ENCODE measurements at places on chromosomes 3 and 15.

GRCh38 chr3:167110901-167111300 is 269.2 kb downstream of the ZBBX start:
- DNase-seq: peak; percentile 36

- DNase-seq: no peak
Measured at GRCh38 chr3:64143409-64144130, 81.7 kb downstream of the PRICKLE2 start.

GRCh38 chr3:187992609-187993008 is 161.3 kb upstream of the LPP start:
- DNase-seq: no peak

DNA sequence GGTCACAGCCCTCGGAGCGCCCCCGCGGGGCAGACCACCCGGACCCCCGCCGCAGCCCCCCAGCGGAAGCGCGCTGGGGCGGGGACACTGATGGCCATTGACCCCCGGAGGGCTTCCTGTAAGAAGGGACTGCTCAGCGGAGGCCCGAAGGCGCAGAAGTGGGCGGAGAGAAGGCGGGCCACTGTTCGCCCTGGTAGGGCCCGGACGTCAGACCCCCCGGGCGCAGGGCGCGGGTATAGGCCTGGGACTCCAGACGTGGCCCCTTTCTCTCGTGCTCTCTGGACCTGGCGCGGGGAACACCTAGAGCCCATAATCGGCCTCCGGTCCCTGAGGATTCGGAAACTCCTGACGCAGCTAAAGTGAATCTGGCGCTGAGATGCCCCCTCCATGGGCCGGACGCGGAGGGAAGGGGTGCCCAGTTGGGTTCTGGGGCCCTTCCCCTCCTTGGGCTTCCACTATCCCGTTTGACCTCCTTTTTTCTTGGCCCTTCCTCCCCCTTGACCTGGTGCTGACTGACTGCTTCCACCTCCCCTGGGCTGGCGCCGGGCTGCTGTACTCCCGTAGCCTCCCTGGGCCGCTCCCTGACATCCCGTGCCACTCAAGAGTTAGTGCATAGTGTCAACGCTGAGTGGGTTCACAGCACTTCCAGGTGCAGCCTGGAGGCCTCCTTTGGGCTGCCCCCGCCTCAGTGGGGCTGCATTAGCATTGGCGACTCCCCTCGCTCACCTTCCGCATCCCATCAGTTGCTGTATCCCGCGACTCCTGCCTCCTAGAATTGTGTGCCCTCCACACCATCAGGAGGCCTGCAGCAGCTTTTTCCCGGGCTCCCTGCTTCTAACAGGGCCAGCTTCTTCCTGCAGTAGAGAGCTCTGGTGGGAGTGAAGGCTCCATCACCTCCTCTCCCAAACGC is 694 bp downstream of the ABTB1 start:
- DNase-seq: peak; percentile 74

DNA sequence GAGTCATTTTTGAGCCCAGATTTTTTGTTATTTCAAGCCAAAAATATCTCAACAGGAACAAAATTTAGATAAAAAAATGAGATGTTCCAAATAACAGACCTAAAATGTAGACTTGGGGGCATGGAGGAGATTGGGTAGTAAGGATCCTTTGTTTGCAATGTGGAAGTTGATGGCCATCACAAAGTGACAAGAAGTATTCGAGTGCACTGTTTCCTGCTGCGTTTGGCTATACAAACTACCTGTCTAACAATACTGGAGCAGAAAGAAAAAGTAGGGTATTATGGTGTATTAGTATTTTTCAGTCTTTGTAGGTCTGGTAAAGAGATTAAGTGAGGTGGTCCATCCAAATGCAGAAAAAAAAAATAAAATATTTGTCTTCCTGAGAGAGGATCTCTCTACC is 284.2 kb downstream of the C3orf38 start:
- DNase-seq: no peak

DNA sequence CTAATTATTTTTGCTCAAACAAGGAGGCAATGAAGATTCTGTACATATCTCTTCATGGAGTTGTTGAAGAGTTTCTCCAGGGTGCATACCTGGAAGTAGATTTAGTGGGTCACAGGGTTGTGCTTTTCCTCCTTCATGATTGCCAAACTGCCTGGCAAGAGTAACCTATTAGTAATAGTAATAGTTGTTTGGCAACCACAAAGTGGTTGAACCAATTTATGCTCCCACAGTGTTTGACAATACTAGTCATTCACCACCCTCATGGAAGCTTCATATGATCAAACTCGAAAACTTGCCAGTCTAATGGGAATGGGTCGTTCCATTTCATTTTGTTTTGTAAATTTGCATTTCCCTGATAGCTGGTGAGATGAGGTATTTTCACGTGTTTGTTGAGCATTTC is 57.8 kb downstream of the TLE3 start:
- DNase-seq: no peak

- no peak for DNase-seq
Measured at GRCh38 chr3:158847885-158848284, 46.0 kb downstream of the MFSD1 start.

GRCh38 chr3:113590983-113591382 is 58.6 kb downstream of the SIDT1 start:
- DNase-seq: no peak

DNA sequence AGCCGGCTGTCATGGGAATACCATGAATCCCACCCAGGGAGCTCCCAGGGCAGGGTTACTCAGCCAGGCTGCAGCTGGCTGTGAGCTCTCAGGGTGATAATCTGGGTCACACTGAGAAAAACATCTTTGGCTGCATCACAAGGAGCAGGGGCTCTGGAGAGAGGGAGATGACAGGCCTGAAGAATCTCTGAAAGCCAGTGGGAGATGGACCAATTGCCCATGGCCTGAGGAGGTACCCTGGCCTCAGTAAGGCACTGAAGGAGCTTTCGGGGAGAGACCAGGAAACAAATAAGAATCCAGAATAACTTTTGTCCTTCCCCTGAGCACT is 28.2 kb upstream of the GOLGA6C start:
- DNase-seq: peak; percentile 19

- no peak for DNase-seq
Measured at GRCh38 chr15:33913459-33913858, 54.8 kb upstream of the CHRM5 start.

GRCh38 chr3:101913168-101913567 is 63.9 kb downstream of the NFKBIZ start:
- DNase-seq: no peak

DNA sequence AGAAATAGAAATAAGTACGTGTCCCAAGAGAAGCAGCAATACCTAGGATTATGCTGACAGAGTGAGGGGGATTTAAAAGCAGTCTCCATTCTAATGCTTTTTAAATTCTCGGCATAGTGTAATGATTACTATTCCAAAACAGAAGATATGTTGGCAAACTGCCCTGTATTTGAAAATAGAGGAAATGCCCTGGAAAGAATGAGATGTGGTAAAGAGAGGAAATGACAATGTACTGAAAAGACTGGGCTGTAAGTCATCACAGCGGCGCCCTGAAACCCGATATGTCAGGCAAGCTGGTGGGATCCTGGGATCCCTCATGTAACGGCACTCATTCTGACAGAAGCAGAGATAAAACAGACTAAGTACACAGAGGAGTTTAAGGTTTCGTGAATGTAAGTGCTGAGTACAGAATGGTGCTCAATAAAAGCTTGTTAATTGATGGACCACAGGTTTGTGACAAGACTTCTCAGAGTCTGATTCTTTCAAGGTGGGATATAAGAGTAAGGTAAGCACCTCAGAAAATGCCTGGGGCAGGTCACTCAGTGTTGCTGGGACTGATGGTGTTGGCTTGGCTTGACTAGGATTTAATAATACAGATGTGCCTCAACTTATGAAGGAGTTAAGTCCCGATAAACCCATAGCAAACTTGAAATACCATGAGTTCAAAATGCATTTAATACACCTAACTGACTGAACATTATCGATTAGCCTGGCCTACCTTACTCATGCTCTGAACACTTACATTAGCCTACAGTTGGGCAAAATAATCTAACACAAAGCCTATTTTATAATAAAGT is 91.4 kb downstream of the NFKBIZ start:
- DNase-seq: no peak

DNA sequence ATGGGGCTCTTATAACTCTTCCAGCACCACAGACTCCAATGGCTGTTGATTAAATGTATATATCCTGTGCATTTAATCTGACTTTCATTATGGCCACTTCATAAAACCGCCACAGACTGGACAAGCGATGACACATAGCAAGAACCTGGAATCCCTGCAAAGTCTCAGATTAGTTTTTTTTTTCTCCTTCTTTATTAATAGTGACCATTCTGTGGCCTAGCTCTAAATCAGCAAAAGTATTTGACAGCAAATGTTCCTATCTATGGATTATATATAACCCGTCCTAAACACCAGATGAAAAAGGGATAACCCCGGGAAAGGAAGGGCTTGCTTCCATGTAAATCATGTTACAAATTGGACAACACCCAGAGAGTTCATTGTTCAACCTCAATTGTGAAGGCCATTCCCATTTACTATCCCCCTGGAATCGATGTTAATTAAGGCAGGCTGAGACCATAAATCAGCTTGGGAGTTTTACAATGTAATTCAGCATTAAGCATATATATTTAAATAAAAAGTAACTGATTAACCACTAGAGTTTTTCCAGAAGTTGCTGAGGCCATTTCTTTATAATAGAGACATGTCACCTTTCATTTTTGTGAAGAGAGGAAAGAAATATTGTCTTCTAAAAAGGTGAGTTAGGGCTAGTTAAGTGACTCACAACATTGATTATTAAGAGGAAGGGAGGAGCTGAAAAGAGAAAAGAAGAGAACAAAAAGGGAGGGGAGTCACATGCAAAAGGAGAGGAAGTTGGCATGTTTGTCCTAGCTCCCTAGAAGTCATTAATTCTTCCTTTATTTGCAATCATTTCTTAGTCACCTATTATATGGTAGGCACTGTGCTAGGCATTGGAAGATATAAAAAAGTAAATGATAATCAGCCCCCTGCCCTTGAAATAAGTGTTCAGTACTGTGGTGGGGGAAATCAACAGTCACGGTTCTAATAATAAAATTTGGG is 26.2 kb downstream of the ALDH1A2 start:
- no peak for DNase-seq

DNA sequence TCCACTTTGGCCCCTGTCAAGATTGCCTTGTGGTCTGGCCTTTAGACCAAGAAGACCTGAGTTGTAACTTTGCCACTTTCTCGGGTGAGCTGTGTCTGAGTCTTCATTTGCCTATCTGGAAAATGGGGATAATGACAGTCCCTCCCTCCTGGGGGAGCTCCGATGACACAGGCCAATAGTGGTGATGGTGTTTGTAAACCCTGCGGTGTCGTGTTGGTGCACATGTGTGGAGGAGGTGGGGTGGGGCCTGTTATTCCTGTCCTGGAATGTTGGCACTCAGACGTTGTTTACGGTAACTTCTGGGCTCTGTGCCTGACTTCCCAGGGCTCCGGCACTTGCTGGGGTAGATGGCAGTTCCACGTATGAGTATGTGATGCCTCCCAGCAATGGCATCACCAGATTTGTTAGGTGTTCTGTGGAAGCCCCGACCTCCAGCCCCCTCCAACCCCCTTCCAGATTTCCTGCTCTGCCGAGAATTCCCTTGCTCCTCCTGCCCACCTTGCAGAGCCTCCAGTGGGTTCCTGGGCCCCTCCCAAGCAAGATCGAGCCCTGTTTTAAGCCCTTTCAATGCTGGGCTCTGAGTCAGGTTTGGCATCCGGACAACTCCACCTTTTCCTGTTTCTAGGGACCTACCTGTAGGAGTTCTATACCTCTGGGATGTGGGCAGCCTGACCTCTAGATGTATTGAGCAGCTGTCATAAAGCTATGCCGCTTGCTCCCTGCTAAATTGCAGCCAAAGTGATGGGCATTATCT is 31.4 kb downstream of the HRH1 start:
- no peak for DNase-seq

DNA sequence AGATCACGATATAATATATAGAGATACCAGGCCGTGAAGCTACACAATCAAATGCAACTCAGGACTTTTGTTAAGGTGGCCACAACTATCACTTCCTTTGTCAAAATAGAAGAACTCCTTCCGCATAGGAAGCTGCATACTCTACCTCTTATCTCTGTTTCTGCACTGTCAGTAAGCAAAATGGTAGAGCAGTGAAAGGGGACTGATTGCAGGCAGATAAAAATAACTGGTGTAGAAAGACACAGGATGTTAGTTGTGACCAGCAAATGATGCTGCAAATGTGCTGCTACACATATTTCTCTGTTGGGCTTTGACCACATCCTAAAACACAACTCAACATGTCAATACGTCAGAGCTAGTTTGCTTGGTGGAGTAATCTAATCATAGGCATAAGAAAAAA is 16.3 kb upstream of the TRAT1 start:
- no peak for DNase-seq

GRCh38 chr3:122057671-122058070 is 2.5 kb downstream of the CD86 start:
- no peak for DNase-seq

- DNase-seq: no peak
Measured at GRCh38 chr15:93146601-93147000, 57.6 kb upstream of the RGMA start.

- peak; percentile 75 for DNase-seq
Measured at GRCh38 chr3:184314700-184315542, 515 bp downstream of the EIF4G1 start.

DNA sequence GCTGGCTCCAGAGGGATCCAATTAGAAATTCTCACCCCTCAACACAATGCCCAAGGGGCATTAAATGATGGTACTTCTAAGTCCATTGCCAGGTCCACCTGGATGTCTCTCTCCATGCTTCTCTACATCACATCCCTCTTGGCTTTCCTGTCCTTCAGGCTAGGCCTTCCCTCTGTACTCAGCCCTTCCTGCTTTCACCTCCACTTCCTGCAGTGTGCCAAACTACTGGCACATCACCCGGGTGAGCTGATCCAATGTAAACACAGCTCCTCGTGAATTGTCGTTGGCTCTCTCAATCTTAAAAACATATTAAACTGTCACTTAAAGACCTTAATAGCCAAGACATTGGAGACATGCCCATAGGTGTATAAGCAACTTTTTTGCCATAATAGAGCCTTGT is 4.0 kb downstream of the LMCD1 start:
- DNase-seq: no peak

GRCh38 chr3:85030052-85030451 is 71.3 kb downstream of the CADM2 start:
- DNase-seq: no peak

DNA sequence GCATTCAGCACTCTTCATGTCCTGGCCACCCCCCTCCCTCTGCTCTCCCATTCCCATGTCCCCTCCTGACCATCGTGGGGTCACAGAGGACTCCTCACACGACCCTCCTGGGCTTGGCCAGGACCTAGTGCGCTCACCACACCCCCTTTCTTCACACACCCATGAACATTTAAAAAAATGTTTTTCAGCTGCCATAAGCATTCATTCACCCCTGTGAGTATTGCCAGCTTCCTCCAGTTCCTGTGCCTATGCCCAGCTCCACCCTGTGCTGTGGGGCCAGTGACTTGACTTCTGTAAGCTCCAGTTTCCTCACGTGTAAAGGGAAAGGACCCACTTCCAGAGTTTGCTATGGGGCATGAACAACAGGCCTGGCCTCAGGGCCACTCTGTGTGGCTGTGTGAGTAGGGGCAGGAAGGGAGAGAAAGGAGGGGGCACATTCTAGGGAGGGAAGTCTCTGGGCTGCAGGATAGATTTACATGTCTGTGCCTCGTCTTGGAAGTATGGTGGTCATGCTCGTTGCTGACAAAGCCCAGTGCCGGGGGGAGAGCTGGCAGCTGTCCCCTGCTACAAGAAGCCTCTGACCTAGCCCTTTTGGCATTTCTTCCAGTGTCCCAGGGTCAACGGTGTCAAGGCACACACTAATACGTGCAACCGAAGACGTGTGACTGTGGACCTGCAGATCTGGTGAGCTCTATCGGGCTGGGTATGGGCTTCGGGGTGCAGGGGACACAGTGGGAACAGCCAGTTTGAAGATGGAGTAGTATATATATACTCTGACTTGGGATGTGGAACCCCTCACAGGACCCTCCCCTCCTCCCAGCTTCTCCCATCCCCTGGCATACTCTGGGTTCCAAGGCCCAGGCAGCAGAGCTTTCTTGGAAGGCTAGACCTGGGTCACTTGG is 22.8 kb downstream of the ESYT3 start:
- no peak for DNase-seq

Data from GM13977 (cell line).